ENCODE measurements at places on chromosomes 4 and X. TPM values are rescaled to one million over a fixed set of nuclear protein-coding genes. Genes with fewer than 3 reads are reported as not detected.

NKX3-2 gene
- 0.05 TPM for polyA plus RNA-seq

GLRA3 gene
- not detected for polyA plus RNA-seq

DMP1 gene
- polyA plus RNA-seq = not detected

CAPN6 gene
- 26.1 TPM for polyA plus RNA-seq

CLCN5 gene
- polyA plus RNA-seq = 80.9 TPM

OTC gene
- not detected for polyA plus RNA-seq

NAP1L2 gene
- polyA plus RNA-seq = 2.8 TPM

BTC gene
- 8.1 TPM for polyA plus RNA-seq

TLR8 gene
- 0.30 TPM for polyA plus RNA-seq

DNA sequence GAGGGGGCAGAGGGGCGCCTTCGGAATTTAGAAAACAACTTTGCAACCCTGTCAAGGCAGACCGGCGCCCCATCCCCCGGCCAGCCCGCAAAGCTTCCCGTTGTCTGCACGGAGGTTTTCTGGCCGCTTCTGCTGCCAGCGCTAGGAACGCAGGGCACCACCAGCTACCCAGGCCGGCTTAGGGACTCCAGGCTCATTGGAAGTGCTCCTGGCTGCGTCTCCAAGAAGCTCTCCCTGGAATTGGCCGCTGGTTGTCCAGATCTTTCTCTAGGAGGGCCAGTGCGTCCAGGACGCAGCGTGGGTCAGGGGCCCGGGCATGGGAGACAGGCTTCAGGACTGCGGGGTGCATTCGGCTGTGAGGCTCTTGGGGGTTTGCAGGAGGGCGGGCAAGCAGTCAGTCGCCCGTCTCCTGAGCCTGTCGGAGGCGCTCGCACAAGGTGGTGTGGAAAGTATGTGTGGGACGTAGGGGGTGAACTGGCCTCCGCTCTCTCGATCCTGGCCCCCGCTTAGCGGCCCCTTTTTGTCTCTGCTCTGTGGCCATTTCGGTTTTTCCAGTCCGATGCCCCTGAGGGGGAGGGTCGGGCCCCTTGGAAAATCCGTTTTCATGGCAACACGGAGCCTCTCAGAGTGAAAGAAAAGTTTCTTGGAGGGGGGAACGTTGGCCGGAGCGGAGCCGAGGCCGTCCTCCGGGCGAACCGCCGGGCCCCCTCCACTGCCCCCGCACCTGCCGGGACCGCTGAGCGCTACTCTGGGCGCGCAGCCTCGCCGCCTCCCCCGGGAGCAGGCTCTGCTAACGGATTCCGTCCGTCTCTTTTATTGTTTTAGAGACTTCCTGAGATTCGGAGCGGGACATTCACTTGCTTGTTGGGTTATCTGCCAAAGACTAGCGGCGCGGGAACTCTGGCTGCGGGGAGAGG, 810 bp upstream of the SOX3 start:
- DNase-seq = no peak

- no peak for DNase-seq
These were observed 33.6 kb downstream of the RASSF6 start for GRCh38 chr4:73586666-73587065.

GRCh38 chr4:106494066-106494465, 125.5 kb upstream of the GIMD1 start:
- no peak for DNase-seq

GRCh38 chrX:24423960-24424359, 41.1 kb upstream of the PDK3 start:
- DNase-seq = no peak

- DNase-seq = no peak
These were observed 1.8 kb downstream of the ATP11C start for GRCh38 chrX:139930916-139931645.

DNA sequence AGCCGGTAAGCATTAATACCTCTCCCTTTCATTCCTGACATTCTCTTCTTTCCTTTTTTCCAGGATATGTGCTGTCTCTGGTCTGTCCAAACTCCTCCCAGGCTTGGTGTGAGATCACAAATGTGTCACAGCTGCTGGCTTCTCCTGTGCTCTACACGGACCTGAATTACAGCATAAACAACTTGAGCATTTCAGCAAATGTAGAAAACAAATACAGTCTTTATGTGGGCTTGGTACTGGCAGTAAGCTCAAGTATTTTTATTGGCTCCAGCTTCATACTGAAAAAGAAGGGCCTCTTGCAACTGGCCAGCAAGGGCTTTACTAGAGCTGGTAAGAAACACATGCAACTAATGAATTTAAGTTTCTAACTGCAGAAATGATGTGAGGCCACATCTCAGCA, 8.4 kb downstream of the NIPAL1 start:
- no peak for DNase-seq

DNA sequence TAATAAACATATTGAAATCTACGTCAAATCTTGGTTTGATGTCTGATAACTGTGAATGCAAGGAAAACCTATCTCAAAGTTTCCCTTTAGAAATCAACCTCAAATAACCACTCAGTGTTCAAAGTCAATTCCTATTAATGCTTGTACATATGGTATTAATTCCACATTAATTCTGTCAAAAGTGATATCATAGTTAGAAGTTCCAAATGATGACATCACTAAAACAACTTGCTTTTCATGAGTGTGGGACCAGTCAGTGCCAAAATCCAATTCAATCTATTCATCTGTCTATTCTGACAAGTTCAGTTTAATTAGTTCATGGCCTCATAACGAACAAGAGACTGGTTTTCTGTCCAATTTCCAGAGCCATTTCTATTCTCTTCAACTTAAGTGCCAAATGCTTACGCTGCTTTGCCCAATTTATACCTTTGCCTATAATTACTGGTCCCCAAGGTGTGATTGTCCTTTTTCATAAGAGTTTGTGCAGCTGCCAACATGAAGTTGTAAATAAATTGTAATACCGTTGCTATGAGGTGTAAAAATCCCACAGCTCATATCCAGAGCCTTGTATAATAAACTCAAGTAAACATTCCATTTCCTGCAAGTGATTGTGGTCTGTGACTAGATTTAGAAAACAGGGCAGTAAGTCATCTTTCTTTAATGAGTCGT, 476.2 kb downstream of the RAB28 start:
- no peak for DNase-seq

DNA sequence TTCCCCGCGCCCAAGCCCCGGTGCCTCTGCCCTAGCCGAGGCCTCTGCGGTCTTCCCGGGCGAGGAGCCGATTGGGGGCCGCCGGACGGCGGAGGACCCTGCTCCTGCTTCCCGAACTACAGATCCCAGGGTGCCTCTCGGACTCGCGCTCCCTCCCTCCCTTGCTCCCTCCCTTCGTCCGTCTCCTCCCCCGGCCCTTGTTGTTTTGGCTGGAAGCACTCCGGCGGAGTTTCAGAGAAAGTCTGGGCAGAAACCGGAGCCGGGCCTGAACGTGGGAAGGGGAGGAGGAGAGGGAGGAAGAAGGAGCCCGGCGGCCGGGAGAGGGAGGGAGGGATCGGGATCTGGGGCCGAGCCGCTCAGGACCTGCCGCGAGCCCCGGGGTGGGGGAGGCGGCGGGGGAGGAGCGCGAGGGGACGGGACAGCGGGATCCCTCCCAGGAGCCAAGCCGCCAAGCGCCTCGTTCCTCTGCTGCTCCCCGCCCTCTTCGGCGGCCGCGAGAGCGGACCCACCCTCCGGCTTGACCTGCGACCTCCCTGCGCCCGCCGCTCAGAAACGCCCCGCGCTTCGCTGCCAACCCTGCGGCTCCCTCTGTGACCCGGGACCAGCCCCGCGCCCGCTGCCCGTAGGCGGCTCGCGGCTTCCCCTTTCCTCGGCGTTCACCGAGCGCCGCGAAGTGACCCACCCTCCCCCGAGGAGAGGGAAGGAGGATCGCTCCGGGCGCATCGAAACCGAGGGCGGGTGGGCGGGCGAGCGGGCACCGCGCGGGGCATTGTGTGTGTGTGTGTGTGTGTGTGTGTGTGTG, 496 bp upstream of the GAB1 start:
- peak; percentile 92 for DNase-seq

DNA sequence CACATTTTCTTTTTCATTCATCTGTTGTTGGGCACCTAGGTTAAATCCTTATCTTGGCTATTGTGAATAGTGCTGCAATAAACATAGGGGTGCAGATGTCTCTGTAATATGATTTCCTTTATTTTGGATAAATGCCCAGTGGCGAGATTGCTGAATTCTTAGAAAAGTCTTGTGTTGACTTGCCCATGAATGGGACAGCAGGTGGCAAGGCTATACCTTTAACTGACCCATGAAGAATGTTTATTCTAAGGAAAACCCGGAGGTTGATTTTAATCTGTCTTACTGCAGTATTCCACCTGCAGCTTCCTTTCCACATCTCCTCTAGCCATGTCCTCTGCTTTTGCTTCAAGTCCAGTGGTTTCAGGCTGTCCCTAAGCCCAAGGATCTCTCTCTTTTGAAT, 220.6 kb downstream of the SNCA start:
- no peak for DNase-seq

DNA sequence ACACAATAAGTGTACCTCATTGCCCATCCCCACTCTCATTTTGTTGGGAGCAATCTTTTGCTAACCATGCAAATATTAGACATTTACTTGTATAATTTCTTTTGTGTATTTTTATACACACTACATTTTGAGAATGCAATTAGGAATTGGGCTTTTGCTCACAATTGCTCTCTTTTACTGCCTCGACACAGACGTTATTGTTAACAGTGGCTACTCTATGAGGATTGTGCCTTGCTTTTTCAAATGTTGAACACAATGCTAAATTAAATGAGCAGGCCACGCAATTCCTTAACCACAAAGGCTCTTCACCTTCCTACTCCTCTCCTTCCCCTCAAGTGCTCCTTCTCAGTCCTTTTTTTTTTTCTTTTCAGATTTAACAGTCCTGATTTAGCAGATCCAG, 42.8 kb upstream of the HPF1 start:
- no peak for DNase-seq

- no peak for DNase-seq
These were observed 173.7 kb upstream of the LEF1 start for GRCh38 chr4:108342325-108342970.

- DNase-seq = no peak
These were observed 177.0 kb downstream of the CAMK2D start for GRCh38 chr4:113584407-113585150.

DNA sequence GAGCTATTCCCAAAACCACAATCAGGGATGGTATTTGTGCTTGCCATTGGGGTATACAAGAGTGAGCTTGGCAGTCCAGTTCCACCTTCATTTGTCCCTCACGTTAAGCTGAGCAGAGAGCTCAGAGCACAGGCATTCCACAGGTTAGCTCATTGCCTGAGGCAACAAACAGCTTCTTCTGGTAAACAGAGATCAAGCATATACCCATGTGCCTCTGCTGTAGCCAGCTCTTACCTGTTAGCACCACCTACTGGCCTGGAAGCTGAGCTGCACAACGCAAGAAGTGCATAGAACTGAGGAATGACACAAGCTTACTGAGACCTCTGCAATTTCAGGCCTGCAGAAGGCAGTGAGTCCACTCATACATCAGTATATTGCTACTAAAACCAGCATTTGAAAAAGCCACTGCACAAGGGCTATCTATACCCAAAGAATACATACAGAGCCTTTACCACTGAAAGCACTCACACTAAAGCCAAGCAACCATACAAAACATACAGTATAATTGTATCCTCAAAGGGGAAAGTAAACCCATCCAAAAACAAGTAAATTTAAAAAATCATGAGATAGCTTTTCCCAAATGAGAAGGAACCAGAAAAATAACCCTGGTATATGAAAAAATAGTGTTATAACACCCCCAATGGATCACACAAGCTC, 258.3 kb upstream of the GABRA2 start:
- peak; percentile 12 for DNase-seq

DNA sequence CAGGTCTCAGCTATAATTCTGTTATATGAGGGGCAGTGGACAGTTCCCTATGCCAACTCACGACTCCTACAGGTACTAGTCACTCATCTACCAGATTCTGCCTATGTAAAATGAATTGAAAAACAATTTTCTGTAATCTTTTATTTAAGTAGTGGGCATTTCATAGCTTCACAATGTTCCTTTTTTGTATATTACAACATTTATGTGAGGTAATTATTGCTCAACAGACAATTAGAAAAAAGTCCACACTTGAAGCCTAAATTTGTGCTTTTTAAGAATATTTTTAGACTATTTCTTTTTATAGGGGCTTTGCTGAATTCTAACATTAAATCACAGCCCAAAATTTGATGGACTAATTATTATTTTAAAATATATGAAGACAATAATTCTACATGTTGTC, 20.4 kb downstream of the EREG start:
- no peak for DNase-seq

GRCh38 chr4:162061214-162061613, 102.6 kb downstream of the FSTL5 start:
- no peak for DNase-seq

- DNase-seq = no peak
These were observed 35.8 kb downstream of the BCOR start for GRCh38 chrX:40061871-40062524.

- DNase-seq = no peak
These were observed 10.5 kb downstream of the LGI2 start for GRCh38 chr4:25020236-25020635.

DNA sequence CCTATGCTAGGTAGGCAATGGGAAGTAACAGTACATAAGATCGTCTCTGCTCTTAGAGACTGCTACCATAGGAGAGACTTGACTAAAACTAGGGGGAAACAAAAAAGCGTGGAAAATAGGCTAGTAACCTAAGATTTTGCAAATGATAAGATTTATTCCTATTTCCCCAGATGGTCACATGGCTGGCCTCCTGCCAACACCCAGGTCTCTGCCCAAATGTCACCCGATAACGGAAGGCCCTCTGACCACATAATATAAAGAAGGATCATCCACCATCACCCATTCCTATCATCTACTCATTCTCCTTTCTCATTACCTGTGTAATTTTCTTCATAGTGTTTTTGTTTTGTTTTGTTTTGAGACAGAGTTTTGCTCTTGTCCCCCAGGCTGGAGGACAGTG, 4.7 kb downstream of the LAMP2 start:
- no peak for DNase-seq

- DNase-seq = no peak
These were observed 86.6 kb downstream of the RTL5 start for GRCh38 chrX:72045141-72045540.

GRCh38 chr4:86950831-86951525, 16.2 kb downstream of the AFF1 start:
- no peak for DNase-seq

GRCh38 chrX:8520791-8521190, 56.2 kb downstream of the VCX3B start:
- DNase-seq = no peak

- no peak for DNase-seq
These were observed 176.2 kb upstream of the MAOA start for GRCh38 chrX:43479850-43480249.

DNA sequence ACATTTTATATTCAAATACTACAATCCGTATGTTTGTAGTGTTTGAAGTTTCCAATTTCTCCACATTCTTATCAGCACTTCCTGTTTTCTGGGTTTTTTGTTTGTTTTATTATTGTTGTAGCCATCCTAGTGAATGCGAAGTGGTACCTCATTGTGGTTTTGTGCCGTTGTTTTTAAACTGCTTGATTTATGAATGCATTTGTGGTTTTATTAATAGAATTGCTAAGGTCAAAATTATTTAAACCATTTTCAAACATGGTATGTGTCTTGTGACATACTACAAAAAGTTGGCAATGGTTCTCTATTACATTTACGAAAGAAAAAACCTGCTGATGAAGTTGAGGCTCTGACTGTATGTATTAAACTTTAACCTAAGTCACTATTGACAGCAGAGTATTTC, 780.0 kb upstream of the MAGEB2 start:
- no peak for DNase-seq

GRCh38 chr4:25525896-25526295, 129.8 kb upstream of the SLC34A2 start:
- DNase-seq = no peak

GRCh38 chrX:150200820-150201287, 162.3 kb upstream of the MAMLD1 start:
- DNase-seq = peak; percentile 22

- no peak for DNase-seq
These were observed 1.4 kb downstream of the SLC16A2 start for GRCh38 chrX:74422576-74423288.
